Stimulated activated naive B cell treated with anti-CD40 and anti-IgM and Interleukin-4, amounts not matched to agents 10 μg/mL and 1 μg/mL and 100 μg/mL, for 72 hours (primary cell): ENCODE measurements at places on chromosomes 2 and 18.

DNA sequence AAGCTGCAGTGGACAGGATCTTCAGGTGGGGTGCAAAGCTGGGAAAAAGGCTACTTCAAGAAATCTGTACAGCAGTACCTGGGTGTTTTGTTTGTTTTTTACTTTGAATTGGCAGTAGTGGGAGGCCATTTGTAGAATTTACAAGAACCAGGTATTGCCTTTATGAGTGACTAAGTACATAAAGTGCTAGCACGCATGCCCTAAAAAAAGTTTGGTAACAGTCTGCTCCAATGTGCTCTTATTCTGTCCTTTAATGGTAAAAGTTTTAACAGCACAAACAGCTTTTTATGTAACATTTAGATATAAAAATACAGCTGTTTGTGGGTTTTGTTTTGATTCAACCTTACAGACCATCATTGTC lies 17.2 kb downstream of the REV1 start:
- DNase-seq, result no peak

DNA sequence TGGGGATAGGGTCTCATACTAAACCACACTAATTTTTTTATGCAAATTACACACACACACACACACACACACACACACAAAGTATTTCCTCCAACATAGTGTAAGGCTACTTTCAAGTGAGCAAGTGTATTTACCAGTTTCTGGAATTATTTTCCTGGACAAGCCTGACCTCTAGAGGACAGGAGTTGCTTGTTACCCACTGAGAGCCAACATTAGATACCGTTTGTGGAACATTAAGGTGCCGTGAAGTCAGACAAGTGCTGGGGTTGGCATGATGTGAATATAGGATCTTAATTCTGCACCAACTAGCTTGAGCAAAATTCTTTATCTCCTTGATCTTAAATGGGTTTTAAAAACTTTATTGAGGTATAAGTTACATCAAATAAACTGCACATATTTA lies 39.3 kb upstream of the SERPINB2 start:
- DNase-seq, result no peak

DNA sequence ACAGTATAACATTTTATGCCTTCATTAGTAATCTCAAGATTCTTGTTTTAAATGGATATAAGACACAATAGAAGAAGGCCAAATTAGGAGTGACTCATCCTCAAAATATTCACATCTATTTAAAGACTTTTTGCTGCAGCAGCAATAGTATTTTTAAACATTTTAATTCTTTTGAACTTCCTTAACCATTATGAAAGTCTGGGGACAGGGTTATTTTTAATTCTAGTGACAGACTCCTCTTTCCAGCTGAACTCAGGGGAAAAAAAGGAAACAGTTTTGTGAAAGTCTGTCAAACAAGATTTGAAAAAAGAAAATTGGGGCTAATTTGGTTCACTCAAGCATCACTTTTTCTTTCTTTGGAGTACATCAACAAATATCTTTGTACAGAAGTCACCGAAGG lies 541.8 kb downstream of the NUP35 start:
- DNase-seq, result no peak

- no peak for DNase-seq
These were observed 12.3 kb upstream of the ROCK2 start for GRCh38 chr2:11356764-11357163.

- no peak for DNase-seq
These were observed 146.1 kb downstream of the LNPK start for GRCh38 chr2:175855794-175856453.

DNA sequence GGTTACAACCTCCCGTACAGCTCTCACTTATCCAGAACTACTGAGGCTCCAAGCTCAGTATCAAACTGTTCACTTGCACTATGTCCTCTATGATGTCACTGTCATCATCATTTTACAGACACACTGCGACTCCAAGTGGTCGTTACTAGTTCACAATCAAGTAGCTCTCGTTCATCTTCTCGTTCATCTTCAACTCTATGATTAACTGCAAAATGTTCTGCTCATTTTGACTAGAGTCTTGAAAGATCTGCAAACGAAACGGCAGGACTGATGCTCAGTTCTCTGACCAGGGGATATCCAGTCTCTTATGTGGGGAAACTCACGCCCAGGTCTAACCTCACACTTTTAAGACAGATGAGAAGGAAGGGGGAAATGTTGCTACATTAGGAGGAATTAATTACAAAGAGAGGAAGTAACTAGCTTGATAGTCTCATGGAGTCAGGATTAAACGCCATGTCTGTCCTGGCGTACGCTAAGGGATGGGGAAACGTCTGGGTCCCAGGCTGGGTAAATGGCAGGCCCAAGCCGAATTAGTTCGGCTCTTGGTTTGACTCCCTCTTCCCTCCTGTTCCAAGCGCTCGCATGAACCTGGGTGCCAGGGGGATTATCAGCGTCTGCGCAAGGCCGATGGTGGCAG lies 794 bp upstream of the CHCHD5 start:
- DNase-seq, result no peak

DNA sequence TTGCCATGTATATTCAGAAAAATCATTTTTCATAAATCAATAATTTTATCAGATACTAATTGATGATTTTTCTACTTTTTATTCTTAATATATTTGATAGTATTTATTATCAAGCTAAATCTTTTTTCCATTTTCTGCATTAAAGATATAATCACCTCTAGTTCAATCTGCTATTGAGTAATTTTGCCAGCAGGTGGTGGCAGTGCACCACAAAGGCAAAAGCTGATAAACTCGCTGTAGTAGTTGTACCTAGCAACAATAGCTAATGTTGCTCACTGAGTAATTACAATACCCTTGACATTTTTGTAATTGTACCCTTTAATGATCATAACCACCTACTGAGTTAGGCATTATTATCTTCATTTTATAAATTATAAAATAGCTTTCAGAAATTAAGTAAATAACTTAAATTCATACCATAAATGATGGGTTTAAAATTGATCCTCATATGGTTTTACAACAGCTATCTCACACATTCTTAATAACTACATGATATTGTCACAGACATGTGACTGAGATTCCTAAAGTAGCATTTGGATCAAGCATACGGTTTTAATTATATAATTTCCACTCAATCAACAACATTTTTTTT lies 52.0 kb upstream of the CALCRL start:
- peak; percentile 11 for DNase-seq

DNA sequence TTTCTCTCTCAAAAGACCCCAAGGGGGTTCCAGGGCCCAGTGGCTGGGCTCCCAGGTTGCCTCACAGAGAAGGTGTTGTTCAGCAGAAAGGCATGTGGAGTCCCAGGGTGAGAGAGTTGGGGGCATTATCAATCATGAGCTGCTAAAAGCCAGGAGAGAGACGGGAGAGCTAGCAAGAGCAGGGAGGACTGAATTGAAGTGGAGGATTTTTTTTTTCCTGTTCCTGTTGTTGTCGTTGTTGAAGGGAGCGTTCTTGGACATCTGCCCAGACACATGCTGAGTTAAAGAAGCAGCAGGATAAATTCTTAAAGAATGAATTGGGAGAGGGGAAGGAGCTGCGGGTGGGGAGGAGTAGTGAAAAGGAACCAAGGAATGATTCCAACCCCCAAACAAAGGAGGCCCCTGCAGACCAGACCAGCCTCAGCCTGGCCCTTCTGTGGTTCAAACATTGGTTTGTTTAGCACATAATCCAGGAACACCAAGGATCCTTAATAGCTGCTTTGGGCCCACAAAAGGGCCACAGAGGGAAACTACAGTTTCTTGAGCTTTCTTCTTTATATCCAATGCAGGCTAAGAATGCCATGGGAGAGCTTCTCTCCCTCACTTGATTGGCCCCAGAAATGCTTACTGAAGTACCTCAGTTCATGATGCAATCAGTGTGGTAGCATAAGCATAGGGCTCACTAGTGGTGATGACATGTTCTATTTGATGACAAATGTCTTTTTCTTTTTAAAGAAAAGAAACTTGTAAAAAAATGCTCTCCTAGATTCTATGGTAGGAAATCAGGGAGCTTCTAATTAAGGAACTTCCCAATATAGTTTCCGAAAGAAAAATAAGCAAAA lies 146.0 kb downstream of the SETBP1 start:
- DNase-seq, result no peak

DNA sequence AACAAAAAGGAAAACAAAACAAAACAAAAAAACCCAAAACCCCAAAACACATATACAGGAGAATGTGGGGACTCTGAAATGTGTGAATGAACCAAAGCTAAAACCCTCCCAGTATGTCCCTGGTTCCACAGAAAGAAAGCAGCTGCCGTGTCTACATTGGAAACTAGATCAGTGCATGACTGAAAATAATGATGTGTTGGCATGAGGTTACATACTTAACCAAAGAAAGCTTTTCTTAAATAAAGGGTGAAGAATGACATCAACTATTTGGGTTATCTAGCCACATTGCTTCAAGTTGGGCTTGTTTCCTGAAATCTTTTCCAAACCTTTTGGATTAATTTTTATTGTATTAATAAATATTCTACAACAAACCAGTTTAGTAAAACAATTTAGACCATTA lies 91.9 kb upstream of the FN1 start:
- DNase-seq, result no peak

DNA sequence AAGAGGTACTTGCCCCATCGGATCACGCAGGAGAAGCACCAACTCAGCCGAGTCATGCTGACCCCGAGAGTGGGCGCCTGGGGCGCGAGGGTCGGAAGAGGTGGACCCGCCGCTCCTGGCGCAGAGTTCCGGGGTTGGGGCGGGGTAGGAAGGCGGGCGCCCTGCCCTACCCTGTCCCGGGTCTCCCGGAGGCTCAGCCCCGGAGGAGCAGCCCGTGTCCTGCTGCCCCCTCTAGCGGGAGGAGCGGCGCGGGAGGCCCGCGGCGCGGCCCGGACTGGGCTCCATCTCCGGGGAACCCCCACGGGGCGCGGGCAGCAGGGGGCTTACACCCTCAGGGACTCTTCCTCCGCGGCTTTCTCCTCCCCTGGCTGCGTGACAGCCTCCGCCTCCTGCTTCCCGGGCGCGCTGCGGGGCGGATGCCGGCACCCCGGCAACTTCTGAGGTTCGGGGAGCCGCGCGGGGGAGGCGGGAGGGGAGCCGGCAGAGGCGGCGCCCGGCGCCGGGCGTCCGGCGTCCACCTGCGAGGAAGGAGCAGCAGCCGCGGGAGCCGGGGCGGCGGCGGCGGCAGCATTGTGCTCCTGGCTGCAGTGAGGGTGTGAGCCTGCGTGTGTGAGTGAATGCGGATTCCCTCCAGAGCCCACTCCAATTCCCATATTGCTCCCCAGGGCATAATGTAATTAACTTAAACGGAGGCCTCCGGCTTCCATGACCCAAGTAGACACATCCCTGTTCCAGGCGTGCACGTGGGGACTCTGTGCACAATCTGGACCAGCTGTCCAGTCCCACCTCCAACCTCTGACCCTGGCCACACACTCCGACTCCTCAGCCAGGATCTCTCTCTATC lies 7.6 kb upstream of the TNS1 start:
- no peak for DNase-seq

GRCh38 chr18:29928081-29928480 lies 1114.5 kb downstream of the DSC3 start:
- no peak for DNase-seq

GRCh38 chr2:101842471-101842870 lies 145.0 kb downstream of the MAP4K4 start:
- DNase-seq, result no peak

DNA sequence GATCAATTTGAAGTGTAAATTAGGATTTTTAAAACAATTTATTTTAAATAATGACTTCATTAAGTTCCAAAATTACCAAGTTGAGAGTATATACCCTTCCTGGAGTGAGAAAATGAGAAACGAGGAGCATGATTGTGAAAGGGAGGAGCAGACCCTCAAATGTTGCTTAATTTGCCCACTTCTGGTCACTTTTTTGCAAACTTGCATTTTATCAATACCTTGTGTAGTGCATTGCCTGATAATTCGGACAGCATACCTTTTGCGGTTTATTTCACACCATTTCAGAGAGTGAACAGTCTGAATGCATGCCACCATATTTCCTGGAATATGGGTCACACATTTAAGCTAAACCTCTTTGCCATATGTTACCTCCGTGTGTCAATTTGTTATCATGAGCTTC lies 669.7 kb downstream of the RNF144A start:
- no peak for DNase-seq

DNA sequence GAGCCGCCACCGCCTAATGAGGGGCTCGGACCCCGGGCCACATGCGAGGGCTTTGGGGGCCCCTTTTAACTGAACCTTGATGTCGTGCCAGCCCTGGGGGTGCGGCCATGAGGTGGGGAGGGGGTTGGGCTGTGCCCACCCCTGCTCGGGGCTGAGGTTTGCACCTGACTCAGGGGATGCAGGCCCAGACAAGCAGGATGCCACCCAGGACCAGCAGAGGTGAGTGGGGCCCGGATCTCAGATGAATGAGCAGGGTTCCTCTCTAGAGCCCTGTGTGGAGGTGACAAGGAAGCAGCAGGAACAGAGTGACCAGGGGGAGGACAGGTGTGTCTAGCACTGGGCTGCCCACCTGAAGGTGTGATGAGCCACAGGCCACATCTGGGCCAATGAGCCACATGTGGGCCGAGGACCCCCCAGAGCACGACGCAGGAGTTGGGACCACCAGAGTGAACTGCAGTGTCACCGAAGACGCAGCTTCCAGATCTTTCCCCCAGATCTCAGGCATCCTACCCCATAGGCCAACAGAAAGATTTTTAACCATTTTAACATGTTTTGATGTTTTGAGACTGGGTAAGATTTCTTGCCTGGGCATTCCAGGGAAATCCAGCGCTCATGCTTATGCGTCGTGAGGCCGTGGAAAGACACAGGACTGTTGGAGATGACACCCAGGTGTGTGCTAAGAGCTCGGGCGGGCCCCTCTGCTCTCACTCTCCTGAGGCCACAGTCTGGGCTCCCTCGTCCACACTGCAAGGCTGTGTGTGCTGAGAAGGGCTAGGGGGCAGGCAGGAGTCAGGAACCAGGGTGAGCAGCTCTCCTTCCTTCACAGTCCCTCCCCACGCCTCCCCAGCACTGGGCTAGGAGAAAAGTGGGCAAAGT lies 73.6 kb downstream of the DDX1 start:
- no peak for DNase-seq

DNA sequence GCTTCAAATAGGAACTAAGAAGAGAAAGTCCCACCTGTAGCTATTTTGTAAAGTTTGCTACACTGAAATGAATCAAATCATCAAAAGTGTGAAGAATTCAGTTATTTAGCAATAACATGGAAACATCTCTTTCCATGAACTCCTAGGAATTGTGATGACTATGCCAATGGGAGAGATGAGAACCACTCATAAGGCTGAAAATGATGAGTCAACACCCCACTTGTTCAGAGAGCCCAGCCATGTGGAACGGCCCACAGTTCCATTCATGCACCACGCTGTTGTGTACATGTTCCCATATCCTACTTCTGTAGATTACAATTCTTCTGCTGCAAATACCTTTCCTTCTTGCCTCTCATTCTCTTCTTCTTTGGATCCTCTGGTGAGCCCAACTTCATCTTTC lies 645.5 kb upstream of the ID2 start:
- no peak for DNase-seq

GRCh38 chr18:805755-806110 lies 6.3 kb downstream of the YES1 start:
- DNase-seq, result no peak

- DNase-seq, result no peak
These were observed at the start of gene CNTNAP5 for GRCh38 chr2:124025171-124025580. Gene CNTNAP5 (plus strand): TSS chr2:124025287. CDS start chr2:124025651, 364 bp downstream.

DNA sequence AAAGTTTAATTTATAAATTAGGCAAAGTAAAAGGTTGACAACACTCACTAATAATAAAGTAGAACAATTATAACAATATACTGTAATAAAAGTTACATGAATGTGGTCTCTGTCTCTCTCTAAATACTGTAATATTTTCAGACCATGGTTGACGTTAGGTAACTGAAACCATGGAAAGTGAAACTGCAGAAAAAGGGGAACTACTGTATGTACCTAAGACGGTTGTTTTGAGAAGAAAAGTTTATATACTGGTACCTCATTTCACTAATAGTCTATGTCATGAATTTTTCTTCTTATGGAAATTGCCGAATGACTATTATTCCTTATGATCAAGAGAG lies 166.7 kb upstream of the ZNF521 start:
- DNase-seq, result no peak
